ENCODE measurements at places on chromosomes 5 and 9. TPM values are rescaled to one million over a fixed set of nuclear protein-coding genes. Genes with fewer than 3 reads are reported as not detected.

Gene SCGB3A1
- not detected for total RNA-seq

Gene OR13C9
- not detected for total RNA-seq

Gene PCDHB3
- not detected for total RNA-seq

Gene SLC1A3
- total RNA-seq: not detected

Gene PCDHA1
- total RNA-seq: not detected

Gene STING1
- total RNA-seq: 115 TPM

All from activated CD8-positive, alpha-beta memory T cell treated with anti-CD3 and anti-CD28 coated beads, Interleukin-2, amount 10 ng/mL, durations not matched to agents 7 days and 5 days (primary cell).